Sigmoid colon (tissue), 7 donors: ENCODE measurements at places on chromosomes 6 and 20. TPM values are rescaled to one million over a fixed set of nuclear protein-coding genes. Genes with fewer than 3 reads are reported as not detected.

DNA sequence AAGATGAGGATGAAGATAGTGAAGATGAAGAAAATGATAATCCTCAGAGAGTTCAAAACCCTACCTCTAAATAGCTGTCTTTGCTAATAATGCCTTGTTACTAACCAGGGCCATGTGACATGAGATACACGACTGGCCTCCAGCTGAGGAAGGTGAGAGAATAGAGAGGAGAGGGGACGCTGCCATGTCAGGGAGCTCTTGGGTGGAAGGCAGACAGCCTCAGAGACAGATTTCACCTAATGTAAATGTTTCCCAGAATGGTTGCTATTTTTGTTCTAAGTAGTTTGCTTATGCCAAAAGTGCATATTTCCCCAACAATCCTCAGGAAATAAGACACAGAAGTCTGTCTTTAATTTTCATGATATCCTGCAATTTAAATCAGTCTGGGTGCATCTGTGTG, 138.4 kb downstream of the ELOVL4 start:
- no peak for DNase-seq

The PET117 gene
- polyA plus RNA-seq: 13.1 TPM

The EFCAB8 gene
- polyA plus RNA-seq: not detected

- DNase-seq: no peak
Observed at GRCh38 chr6:166761801-166762200, 134.8 kb upstream of the RPS6KA2 start.

DNA sequence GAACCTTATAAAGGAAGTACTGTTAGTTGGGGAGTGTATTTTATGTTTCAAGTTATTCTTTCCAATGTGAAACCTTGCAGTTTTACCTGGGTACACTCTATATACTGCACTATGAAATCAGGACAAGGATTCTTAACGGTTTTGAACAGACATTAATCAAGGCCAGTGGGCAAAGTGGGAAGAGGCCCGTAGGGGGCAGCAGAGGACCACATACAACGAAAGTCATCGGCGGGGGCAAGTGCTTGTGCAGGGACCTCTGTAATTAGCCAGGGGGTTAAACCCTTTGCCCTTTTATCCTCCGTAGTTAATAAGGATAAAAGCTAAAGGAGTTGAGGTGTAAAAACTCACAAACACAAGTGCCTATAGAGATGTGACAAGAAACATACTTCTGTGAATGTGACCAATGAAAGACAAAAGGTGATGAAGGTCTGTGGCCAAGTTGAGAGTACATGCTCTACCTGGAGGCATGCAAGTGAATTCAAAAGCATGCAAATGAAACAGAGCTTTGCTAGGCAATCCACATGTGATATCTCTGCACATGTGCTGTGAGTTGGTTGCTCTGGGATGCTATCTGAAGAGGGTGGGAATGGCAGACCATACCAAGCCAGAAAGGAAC, 392.7 kb upstream of the MAN1A1 start:
- DNase-seq: no peak

The SCGN gene
- 4.8 TPM for polyA plus RNA-seq
